Stimulated activated CD4-positive, alpha-beta T cell treated with anti-CD3 and anti-CD28 coated beads, Interleukin-15, amount 100 ng/mL, for 1 hour (primary cell): ENCODE measurements at places on chromosomes 4 and X.

DNA sequence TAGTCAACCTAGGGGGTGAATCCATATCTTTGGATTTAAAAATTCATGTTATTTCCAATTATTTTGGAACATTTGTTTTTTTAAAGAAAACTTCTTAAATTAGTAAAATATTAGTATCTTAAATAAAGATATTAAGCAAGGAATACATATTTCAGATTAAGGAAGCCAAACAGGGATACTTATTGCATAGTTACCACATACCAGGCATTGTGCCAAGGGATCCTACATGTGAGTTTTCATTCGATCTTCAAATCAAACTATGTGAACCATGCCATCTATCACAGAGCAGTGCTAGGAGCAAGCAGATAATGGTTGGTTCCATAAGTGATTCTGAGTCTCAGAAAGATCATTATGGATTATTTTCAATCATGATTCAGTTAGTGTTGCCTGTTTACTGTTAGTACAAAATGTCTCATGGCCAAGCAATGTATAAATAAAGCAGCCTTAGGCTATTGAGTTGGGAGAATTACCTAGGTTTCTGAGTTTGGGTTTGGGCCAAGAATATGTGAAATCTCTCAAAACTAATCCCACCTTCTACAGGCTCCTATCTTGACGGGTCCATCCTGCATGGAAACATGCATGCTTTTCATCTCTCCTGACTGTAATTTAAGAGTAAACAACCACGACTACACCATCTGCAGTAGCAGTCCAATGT, 176.7 kb downstream of the NPFFR2 start:
- no peak for DNase-seq

DNA sequence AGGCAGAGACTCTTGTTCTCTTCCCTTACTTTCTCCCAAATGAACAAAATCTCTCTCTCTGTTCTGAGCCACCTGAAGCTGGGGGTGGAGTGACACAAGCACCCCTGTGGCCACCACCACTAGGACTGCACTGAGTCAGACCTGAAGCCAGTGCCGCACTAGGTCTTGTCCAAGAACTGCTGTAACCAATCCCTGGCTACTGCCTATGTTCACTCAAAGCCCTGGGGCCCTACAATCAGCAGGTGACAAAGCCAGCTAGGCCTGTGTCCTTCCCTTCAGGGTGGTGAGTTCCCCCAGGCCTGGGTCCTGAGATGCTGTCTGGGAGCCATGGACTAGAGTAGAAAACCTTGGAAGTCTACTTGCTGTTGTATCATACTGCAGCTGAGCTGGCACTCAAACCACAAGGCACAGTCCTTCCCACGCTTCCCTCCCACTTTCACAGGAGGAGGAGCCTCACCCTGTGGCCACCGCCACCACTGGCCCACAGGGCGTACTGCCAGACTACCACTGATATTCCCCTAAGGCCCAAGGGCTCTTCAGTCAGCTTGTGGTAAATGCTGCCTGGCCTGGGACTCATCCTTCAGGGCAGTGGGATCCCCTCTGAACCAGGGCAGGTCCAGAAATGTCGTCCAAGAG, 119.1 kb downstream of the RTL9 start:
- DNase-seq = no peak

DNA sequence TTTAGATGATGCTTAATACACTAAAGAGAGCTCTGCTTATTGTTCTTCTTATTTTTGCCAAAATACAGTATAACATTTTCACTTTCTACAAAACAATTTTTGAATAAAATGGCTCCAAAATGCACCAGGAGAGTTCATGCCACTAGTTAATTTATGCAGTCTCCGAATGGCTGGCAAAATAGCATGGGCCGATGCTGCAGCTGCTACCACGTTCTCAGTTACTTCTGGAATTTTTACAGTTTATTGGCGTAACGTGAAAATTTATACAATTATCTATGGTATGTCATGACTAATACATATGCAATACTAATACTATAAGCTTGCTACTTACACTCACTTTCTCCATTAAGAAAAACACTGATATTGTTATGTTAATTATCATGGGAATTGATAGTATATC, 16.5 kb downstream of the KLHL13 start:
- DNase-seq = no peak

DNA sequence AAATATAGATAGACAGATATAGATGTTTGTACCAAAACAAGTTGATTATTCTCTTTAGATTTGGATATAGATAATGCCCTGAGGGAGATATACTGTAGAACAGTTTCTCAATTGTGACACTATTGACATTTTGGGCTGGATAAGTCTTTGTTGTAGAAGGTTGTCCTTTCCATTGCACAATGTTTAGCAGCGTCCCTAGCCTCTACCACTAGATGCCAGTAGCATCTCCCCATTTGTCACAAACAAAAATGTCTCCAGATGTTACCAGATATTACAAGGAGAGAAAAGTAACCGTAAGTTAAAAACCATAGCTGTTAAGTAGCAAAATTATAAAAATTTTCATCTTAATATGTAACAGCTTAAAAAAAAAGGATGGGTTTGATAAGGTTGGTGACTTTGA, 2595.3 kb downstream of the ARAP2 start:
- no peak for DNase-seq

DNA sequence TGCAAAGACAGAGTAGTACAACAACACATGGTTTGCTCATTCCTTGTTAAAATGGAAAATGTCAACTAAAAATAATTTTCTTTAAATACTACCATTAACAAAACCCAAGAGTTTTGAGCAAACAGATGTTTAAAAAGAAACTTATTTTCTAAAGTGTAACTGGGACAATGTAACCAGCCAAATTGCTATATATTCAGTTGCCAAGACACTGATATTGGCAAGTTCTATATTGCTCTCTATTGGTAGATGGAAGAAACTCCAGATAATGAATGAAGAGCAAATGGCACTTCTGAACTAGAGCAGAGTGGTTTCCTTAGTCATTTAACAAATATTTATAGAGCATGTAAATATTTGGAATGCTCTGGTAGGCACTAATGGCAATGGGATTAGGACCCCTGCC, 966.2 kb downstream of the RPA4 start:
- no peak for DNase-seq

- DNase-seq = no peak
These were observed 60.0 kb upstream of the STX18 start for GRCh38 chr4:4601803-4602369.

DNA sequence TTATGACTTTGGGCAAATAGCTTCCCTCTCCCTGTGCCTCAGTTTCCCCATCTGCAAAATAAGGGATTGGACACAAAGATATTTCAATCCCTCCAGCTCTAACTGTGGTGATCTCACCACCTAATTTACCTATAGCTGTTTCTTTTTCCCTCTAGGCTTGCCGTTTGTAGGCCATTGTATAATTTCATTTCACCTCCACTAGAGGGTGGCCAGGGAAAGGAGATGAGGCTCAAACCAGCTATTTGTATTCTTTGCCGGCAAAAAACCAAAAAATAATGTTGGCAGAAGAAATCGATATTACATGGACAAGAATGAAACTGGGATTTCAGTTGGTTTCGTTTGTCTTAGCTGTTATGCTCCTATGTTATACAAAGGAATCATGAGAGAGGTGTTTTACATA, 36.1 kb upstream of the DOCK11 start:
- DNase-seq = no peak

DNA sequence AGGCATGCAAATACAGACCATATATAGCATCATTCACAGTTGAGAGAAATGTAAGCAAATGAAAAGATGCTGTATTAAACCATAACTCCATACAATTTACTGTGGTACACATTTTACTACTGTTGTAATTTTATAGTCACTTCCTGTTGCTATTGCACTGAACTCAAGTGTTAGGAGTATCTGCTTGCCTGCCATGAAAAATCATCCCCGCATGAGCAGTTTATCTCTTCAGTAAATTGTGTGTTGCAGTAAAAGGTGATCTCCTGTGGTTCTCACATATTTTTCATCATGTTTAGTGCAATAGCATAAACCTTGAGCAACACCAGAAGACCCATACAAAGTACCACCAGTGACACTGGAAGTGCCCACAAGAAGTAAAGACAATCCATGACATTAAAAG, 1153.4 kb downstream of the FAT4 start:
- DNase-seq = no peak

GRCh38 chr4:15493411-15493810, 23.7 kb downstream of the CC2D2A start:
- DNase-seq = no peak

GRCh38 chr4:15677507-15677988, 4.1 kb upstream of the FAM200B start:
- no peak for DNase-seq

- DNase-seq = no peak
These were observed 313.8 kb downstream of the CAMK2D start for GRCh38 chr4:113447769-113448168.

- no peak for DNase-seq
These were observed 88.3 kb downstream of the NHSL2 start for GRCh38 chrX:71998836-71999509.

GRCh38 chr4:98976716-98977115, 18.8 kb upstream of the METAP1 start:
- no peak for DNase-seq

DNA sequence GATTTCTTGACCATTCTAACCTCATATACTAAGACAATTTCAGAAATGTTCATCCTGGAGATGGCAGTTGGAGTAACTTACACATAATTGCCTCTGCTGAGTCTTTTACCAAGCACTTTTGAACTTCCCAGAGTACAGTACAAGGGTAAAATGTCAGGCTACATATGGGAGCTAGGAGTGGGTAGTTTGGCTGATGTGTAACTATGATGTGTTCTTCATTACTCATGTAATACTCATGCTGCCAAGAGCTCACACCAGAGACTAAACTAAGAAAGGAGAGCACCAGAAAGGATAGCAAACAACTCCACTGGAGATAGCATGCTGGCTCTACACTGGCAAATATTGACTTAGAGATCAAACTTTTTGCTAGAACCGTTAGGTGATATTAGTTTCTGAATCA, 194.0 kb downstream of the PDGFRA start:
- DNase-seq = no peak

DNA sequence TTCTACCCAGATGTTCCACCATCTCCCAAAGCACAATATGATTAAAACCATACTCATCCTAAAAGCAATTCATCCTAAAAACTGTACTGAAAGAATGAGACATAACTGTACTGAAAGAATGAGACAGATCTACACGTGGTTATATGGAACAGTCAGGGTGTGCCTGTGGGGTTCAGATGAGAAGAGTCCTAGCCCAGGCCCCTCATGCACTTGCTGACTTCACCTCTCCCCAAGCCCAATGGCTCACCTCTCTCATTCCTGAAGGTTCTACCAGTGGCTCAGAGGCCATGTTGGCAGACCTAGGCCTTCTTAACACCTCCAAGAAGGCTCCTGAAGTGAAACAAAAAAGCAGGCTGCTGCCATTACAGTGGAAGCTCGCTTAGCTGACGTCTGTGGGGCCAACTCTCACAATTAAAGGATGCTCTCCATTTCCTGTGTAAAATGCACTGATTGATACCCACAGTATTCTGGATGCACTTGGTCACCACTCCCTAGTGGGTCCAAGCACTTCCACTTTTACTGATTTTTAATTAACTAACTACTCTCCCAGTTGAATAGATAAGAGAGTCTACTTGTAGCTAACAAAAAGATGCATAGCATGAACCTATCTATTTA, 3.8 kb downstream of the PLAC1 start:
- no peak for DNase-seq

DNA sequence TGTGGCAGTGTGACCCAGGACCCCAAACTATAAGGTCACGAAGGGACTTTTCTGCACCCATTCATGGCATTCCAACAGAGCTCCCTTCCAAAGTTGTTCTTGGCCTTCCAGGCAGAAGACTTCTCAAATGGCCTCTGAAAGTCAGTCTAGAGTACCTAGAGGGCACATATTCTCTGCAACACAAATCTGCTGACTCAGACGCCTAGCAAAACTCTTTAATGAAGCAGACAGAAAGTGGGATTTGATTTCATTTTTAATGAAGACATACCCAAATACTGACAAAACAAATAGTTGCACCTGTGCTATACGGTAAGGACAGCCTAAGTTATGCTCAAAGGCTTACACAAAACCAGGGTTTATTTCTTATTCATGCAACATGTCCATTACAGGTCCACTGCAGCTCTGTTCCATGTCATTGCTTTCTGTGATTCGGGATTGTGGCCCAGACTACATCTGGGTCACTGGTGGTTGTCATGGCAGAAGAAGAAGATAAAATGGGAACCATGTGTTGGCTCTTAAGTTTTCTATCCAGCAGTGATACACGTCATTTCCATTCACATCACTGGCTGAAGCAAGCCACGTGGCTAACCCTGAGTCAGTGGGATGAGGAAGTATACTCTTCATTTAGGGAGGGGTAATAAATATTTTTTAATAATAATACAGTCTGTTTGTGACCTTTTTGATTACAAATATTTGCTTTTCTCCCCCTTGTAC, 57.7 kb downstream of the NAT8L start:
- DNase-seq = no peak
